ENCODE measurements at places on chromosomes 4 and X.

GRCh38 chr4:1873776-1874175 lies 2.6 kb downstream of the NSD2 start:
- no peak for DNase-seq

GRCh38 chrX:40912576-40912975 lies 172.7 kb upstream of the USP9X start:
- no peak for DNase-seq

GRCh38 chrX:96464880-96465558 lies 219.6 kb upstream of the DIAPH2 start:
- DNase-seq: no peak

- no peak for DNase-seq
These were observed 193.6 kb downstream of the FBXW7 start for GRCh38 chr4:152342293-152342692.

GRCh38 chr4:56149591-56149990 lies 200.8 kb downstream of the CEP135 start:
- DNase-seq: no peak

GRCh38 chr4:144176476-144176875 lies 36.0 kb upstream of the GYPA start:
- no peak for DNase-seq

DNA sequence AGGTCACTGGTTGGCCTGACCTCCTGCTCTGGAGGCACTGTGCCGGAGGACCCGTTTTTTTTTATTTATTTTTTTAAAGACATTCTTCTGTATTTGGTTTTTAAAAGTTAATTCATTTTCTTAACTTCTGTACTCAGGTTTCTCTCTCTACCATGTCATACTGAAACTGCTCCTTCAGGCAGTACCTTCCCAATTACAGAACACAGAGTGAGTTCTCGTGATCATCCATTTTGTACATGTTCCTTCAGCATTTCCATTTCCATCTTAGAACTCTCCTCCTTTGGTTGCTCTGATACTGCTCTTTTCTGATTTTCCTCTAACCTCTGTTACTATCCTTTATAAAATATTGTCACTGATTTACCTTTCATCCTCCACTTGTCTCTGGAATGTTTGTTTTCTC lies 17.9 kb downstream of the UBE2K start:
- DNase-seq: no peak

DNA sequence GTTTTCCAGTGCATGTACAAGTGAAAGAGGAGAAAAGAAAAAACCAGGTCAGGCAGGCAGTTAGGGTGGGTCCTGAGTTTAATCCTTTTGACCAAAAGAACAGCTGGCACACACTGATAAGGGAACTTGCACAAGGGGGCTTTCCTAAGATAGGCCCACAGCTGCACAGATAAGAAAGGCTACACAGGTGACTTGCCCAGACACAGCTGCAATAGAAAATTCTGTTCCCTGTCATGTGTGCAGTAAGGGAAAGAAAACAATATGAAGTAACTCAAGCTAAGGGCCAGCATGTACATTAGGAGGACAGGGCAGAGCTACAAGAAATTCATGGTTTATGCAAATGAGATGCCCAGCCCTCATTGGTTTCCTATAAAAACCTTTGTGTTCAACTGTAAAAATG lies 32.9 kb downstream of the LUZP4 start:
- no peak for DNase-seq
